IPS DF 6.9 (cell line): ENCODE measurements at places on chromosomes 5 and 9.

DNA sequence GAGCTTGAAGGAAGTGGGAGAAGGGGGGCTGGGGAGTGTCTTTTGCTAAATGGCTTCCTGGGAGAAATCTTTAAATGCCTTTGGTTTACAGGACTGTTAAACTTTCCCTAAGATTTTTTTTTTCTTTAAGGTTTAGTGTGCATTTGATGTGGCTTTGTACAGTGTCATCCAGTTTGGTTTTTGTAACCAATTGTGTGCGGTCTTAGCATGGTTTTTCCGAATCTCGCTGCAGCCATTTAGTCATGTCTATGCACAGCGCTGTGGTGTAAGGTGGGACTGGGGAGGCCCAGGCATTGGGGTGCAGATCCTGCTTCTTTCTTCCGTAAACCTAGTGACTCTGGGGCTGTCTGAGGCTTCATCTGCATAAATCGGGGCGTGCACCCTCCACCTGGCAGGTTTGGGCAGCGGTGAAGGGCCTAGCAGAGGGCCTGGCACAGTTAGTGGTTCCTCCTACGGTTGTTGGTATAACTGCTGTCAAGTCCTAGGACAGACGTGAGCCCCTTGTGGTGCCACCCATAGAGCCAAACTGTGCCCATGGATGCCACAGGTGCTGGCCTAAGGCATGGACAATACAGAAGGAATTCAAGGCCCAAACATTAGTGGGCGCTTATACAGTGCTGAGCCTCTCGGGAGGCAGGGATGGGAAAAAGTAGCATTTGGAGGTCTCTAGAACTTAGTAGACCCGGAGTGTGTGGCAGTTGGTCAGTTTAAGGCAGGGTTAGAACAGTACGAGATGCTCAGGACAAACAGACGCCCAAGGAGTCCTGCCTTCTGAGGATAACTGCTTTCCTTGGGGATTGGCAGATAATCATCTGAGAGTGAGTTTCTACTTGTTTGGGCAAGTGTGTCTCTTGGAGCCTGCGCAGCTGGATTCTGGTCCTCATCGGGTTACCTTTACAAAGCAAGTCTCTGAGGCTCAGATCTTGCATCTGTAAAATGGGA, 1.5 kb downstream of the PRRC2B start:
- no peak for DNase-seq

- DNase-seq = no peak
These were observed 41.8 kb upstream of the KCNMB1 start for GRCh38 chr5:170430866-170431437.

GRCh38 chr9:107906074-107906473, 416.5 kb upstream of the KLF4 start:
- no peak for DNase-seq

- no peak for DNase-seq
These were observed 24.0 kb downstream of the NNT start for GRCh38 chr5:43627028-43627427.

- DNase-seq = no peak
These were observed 27.9 kb upstream of the ITGA2 start for GRCh38 chr5:52961274-52961681.

DNA sequence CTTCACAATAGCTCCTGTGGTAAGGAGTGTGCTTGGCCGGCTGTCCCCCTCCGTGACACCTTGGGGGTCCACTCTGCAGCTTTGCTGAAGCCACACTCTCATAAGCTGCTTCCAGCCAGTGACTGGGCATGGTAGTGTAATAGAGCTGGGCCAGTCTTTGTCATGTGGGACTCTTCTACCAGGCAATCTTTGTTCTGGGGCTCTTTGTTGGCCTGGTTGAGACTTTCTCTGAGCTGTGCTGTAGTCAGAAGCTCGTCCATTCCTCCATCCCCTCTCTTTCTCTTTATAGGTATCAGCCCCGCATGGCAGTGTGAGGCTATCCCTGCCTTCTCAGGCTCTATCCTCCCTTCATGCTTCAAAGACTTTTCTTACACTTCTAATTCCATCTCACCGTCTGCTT, 25.7 kb downstream of the CARD6 start:
- DNase-seq = no peak

GRCh38 chr5:13771011-13771571, 173.4 kb downstream of the DNAH5 start:
- DNase-seq = no peak

- DNase-seq = no peak
These were observed 54.4 kb downstream of the ARRDC3 start for GRCh38 chr5:91328743-91329142.
